ENCODE measurements at places on chromosomes 2 and 18. TPM values are rescaled to one million over a fixed set of nuclear protein-coding genes. Genes with fewer than 3 reads are reported as not detected.

TMEM178A gene
- 0.86 TPM for total RNA-seq

KCNS3 gene
- total RNA-seq: not detected

GRCh38 chr2:43462866-43463641 is 132.8 kb downstream of the THADA start:
- no peak for DNase-seq

DNA sequence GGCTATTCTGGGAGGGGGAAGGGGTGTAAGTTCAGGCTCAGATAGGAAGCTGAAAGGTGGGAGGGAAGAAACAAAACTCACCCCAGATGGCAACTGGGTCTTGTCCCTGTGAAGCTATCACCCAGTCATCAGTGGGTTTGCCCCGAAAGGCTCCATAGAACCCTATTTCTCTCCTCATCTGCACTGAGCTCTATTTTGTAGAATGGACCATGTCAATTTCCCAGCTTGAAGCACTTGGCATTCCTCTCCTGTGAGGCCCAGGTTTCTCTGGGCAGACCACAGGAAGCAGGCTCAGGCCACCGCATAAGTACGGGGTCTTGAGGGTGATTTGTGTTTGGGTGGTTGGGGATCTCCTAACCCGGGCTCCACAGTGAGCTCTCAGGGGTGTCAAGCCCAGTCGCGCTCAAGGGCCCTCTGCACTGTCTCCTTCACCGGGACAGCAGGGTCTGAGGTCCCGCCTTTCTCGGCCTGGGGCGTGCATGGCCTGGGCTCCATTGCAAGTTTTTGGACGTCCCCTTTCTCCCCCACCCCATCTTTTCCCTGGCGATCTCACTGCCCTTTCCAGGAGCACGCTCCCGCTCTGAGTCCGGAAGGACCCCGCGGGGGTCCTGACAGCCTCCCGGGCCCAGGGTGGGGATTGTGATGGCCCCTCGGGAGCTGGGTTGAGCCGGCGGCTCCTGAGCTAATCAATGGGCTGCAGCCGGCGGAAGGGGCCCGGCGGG is 27.3 kb upstream of the NOTO start:
- DNase-seq: no peak

- DNase-seq: no peak
These were observed 13.2 kb downstream of the SNTG2 start for GRCh38 chr2:963876-964275.

DNA sequence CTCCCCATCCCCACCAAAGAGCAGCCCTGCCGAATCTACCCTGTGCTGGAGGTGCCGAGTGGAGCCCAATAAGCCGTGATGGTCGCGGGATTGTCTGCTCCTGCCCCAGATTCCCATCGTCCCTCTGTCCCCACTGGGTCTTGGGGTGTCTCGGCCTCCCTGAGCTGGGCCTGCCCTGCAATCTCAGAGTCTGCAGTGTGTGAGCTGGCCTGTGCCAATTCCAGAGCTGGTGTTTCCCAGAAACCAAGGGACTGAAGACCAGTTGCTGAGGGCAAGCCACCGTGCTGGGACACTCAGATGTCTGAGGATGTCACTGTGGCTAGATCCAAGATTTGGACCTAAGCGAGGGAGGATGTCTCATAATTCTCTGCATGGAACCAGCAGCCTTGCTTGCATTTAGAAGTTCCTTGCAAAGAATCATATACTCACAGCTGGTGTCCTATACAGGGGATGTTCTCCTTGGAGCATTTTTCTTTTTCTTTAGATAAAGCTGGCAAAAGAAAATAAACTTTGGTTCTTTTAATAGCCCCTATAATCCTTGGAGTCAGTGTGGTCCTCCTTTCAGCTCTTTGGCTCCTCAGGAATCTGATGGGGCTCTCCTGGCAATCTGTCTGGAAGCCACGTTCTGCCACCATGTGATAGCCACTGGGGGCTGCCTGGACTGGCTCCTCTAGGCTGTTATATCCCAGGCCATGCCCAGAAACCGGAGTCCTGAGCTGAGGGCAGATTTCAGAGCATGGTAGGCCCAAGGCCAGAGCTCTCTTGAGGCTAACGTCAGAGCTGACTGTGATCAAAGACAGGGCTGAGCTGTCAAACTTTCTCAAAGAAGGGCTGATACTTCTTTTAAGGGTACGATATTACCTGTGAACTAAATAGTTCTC is 140.1 kb upstream of the HAAO start:
- DNase-seq: no peak

All from activated naive CD4-positive, alpha-beta T cell treated with anti-CD3 and anti-CD28 coated beads, Interleukin-2, amount 50 U/mL, for 72 hours (primary cell).